ENCODE measurements at places on chromosomes 5 and 9.

- peak; percentile 4 for DNase-seq
Observed at GRCh38 chr5:68433923-68434879, 218.6 kb downstream of the PIK3R1 start.

DNA sequence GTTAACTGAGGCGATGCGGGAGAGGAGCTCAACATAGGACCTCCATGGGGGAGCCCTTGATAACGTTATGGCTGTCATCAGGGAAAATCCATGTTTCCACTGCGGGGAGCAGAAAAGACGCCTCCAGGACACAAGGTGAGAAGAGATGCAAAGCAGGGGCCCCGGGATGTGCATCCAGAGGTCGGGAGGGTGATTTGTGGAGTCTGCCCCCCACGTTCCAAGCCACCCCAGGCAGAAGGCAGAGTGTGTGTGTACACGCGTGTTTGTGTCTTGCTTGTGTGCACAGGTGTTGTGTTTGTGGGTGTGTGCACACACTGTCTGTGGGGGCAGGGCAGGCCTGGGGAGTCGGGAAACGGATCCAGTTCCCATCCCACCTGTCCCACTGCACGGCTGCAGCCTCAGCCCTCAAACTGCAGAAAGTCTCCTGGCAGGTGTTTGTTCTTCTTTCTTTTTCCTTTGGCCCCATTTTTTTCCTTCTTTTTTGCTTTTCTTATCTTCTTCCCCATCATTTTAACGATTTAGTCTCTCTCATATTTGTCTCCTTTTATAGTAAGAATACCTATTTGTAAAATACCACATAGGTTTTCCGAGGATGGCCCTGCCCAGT lies 17.4 kb upstream of the PLEKHG4B start:
- DNase-seq, result no peak

DNA sequence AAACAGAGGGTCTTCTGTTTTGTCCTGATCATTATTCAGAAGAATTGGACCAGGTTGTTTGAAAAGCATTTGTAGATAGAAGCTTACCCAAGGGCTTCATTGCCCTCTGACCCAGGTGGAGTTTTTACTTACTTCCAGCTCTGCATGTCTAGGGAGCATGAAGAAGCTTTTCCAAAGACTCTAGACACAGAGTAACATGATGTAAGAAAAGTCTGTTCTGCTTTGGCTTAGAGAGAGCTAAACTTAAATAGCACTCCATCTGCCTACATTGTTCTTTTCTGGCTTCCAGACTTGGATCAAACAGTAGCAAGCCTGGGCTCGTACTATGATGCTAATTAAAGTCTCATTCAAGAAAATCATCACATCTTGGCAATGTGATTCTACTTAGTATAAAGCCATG lies 112.1 kb downstream of the SNCAIP start:
- DNase-seq, result peak; percentile 45

DNA sequence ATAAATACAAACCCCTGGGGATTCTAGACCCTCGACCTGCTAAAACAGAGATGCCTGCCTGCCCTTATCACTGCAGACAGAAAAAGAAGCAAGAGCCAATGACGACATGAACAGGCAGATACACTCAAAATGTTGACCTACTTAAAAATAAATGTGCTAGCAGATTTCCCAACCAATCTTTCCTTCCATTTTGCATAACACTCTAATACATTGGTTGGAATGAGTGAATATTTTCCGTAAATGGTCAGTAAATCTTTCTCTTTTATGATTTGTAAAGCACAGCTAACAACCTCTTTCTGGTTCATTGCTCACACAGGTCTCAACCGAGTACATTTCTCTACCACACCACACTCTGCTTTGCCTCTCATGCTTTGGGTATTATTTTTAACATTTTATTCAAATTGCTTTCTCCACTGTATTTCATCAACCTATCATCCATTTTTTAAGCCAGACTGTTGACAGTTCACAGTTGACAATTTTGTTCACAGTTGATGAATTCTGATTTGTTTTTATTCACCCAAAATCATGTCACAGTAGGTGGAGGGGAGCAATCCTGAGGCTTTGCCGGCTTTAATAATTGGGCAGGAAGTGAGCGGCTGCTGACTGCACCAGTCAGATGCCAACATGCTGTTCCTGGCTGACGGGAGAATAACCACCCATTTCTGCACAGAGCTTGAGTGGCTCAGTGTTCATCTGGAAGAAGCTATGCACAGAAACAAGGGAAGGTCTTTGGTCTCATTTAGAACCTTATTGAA lies 426.6 kb downstream of the SPOCK1 start:
- DNase-seq, result peak; percentile 95

- DNase-seq, result no peak
Observed at GRCh38 chr5:178213003-178213461, 8.7 kb downstream of the HNRNPAB start.

GRCh38 chr5:54909911-54910870 lies 75.2 kb downstream of the ESM1 start:
- no peak for DNase-seq

DNA sequence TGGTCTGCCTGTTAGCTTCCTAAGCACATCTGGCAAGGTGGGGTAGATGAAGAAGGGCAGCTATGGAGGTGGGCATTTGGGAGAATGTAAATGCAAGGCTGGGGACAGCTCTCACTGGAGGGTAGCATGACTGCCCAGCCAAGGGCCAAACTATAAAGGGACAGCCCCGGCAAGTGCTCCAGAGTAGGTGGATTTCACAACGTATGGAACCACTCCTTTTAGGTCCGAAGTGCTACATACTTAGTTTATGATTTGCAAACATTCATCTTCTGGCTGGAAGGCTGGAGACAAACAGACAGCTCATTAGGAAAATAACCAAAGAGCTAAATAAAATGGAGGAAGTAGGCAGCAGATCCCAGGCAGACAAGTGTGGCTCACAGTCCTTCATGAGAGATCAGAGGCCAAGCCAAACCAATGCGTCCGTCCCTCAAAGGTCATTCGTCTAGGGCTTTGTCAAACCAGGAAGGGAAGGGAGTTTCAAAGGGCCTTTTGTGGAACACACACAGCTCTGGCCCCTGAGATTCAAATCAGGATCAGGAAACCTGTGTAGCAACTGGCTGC lies 42.5 kb upstream of the GLRX start:
- no peak for DNase-seq

GRCh38 chr9:69542058-69542457 lies 130.1 kb downstream of the APBA1 start:
- DNase-seq, result no peak

DNA sequence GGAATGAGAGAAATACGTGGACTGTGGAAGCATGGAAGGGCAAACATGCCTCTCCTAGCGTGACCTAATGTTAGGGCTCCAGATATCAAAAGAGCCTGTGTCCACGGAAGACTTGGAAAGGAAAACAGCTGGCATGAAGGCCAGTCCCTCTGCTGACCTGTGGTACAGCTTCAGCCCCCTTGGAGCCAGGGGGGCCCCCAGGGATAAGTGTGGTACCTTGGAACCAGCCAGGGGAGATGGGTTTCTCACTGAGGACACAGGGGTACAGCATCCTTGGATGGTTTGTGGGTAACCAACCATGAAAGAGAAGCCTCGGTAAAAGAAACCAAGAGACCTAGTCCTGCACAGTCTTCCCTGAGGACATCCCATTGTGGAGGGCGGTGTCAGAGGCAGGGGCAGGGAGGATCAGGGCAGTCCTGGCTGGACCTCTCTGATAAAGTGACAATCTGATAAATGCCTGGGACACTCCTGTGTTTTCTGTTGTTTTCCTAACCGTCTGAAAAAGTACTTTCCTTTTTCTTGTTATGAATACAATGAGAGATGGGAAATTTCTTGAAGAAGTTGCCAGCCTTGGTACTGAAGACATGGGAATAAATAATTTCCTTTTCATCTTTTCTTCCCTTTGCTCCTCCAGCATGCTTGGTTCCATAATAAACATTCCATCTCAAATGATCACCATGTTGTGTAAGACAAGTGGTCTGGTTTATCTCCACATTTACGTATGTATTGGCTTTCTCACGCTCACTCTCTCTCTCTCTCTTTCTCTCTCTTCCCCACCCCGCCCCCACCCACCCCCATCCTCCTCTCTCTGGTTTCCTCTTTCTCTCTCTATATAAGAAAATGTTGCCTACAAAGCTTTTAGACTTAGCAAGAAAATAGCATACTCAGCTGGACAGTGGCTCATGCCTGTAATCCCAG lies 102.1 kb downstream of the SUSD1 start:
- peak; percentile 35 for DNase-seq

DNA sequence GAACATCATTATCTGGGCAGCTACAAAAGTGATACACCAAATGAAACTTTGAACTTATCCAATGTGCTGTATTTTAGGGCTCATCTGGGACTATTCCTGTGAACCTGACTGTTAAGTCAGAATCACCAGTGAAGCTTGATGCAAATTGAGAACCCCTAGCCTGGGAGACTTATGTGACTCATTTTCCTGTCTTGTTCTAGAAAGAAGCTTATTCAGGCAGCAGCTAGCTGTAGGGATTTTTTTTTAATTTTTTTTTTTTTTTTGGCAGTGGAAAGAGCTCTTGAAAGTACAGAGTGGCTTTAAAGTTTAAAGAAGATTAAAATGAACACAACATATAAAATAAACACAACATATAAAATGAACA lies 81.1 kb upstream of the TNFAIP8 start:
- no peak for DNase-seq

GRCh38 chr5:169742771-169743296 lies 105.8 kb downstream of the DOCK2 start:
- DNase-seq, result no peak

DNA sequence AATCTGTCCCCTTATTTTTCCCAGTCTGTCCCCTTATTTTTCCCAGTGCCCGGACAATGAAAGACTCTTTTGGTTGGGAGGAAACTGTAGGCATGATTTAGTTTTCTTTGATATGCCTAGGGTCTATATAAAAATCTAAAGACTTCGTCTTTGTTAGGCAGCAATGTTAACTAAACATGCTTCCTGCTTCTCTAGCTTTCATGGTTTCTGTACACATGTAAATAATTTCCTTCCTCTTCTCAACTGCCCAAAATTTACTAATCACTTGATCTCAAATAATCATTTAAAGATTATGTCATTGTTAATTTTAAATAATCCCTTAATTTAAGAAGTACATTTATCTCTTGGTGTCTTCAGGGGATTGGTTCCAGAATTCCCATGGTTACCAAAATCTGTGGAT lies 47.8 kb upstream of the RAPGEF6 start:
- no peak for DNase-seq

DNA sequence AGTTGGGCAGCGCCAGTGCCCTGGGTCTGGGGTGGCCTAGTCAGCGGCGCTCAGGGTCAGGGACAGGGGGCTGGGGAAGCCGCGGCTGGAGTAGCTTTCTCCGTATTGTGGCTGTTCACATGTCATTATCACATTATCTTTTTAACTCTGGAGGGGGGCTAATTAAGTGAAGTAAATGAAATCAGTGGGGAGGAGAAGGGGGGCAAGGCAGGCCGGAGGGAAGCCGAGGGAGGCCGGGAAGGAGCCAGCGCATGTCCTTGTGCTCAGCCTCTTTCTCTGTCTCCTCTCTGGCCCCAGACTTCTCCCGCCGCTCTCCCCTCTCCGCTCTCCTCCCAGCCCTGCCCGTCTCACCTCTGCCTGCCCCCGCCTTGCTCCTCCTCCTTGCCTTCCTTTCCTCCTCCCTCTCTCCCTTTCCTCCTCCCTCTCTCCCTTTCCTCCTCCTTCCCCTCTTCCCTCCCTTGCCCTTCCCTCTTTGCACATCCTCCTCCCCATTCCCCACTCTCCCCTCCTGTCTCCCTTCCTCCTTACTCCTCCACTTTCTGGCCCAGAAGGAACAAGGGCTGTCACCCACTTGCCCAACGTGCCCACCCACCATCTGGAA lies 38.7 kb downstream of the ASS1 start:
- DNase-seq, result no peak

- DNase-seq, result no peak
Observed at GRCh38 chr5:141039517-141039916, 11.7 kb upstream of the PCDHB1 start.

DNA sequence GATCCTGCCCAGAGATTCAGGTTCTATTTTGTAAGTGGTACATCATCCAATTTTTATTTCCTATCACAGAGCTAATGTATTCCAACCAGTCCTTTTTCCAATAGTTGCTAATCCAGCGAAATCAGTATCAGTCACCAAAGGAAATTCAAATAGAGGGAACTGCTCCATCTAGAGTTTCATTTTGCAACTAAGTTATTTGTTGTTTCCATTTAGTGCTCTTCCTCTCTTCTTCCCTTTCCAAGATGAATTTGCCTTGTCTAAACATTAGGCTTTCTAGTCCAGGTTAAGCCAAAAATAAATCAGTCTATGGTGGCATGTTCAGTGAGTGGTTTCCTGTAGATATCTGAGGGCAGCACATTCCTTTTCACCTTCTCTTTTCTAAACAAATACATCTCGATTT lies 79.8 kb upstream of the SPATA31D4 start:
- DNase-seq, result peak; percentile 22

GRCh38 chr5:112867411-112867810 lies 6.3 kb downstream of the SRP19 start:
- DNase-seq, result no peak

GRCh38 chr5:132268769-132269551 lies 11.5 kb downstream of the PDLIM4 start:
- DNase-seq, result no peak

- DNase-seq, result no peak
Observed at GRCh38 chr5:3265936-3266335, 329.7 kb upstream of the IRX1 start.

GRCh38 chr5:175560011-175560410 lies 81.7 kb downstream of the SFXN1 start:
- DNase-seq, result no peak

DNA sequence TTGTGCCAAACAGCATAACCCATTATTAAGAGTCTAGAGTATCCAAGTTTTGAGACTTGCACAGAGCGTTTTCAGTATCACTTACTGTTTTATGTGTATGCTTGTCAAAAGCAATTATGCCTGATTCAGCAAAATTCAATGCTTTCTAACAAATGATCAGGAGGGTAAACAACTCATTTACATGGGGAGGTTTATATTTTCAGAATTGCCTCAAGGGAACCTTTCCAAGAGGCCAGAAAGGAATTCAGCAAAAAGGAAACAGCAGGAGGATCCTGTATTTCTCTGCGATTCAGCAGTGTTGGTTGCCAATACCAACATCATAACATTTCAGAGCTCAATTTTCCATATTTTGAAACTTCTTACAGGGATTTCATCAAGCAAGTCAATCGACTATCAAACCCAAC lies 69.3 kb upstream of the DAB2 start:
- peak; percentile 4 for DNase-seq

DNA sequence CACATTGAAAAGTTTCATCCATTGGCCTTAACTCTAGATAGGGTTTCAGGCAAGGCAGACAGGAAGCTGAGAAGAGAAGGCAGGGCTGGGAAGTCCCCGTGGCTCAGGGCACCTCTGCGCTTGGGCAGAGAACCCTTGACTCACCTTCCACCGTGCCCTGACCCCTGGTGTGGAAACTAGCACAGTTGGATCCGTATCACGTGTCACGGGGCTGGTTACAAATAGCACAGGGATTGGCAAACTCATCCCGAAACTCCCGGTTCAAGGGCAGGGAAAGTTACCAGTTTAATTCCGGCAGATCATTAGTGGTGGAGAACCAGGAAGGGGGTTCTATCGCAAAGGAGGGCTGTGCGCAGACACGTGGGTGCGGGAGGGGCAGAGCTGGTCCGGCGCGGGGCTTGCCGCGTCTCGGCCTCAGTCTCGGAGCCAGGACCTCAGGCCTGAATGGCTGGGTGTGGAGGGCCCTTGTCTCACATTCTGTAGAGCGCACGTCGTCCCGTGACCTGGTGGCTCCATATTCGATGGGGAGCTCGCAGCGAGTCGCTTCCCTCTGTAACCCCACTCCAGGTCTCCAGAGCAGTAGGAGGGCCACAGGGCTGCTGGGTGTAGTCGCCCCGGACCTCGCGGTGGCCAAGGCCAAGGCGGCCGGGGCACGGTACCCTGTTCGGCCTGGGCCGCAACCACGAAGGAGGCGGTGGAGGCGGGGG lies 771 bp upstream of the TMEM171 start:
- DNase-seq, result no peak

- no peak for DNase-seq
Observed at GRCh38 chr5:201672-202071, 10.4 kb downstream of the LRRC14B start.
